ENCODE measurements at places on chromosomes 12 and 14. TPM values are rescaled to one million over a fixed set of nuclear protein-coding genes. Genes with fewer than 3 reads are reported as not detected.
A peak's percentile ranks its signal among the peaks of the same experiment; 100 is the strongest.

KLRG1 gene
- 7.8 TPM for total RNA-seq

DNA sequence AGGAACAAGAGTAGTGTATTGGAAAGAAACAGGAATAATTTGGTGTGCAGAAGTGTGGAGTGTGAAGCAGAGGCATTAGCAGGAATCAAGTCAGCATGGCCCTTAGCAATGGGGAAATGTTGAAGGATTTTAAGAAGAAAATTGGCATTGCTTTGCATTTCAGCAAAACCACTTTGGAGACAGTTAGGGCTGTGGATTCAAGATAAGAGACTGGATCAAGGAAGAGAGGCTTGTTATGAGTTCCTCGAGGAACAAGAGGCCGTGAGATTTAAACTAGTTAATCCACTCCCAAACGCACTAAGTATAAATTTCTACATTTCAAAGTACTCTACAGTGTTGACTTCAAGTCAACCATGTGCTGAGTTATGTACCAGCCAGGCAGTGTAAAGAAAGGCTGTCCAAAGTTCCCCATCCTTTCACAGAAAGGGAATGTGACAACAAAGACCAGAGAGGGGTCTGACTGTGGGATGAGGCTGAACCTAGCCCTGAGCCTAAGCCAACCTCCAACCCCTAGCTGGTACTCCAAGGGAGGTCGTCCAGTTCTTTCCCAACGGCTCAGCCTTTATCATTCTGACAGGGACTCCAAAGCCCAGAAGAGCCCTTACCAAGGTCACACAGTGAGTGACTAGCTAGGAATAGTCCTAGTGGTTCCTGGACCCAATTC lies 91.2 kb upstream of the BMP4 start:
- DNase-seq = no peak

LMNTD1 gene
- 1.1 TPM for total RNA-seq

MYF6 gene
- 0.47 TPM for total RNA-seq

- DNase-seq = no peak
Observed at GRCh38 chr12:62848418-62848817, 86.5 kb downstream of the PPM1H start.

OTOGL gene
- total RNA-seq = 0.62 TPM

DNA sequence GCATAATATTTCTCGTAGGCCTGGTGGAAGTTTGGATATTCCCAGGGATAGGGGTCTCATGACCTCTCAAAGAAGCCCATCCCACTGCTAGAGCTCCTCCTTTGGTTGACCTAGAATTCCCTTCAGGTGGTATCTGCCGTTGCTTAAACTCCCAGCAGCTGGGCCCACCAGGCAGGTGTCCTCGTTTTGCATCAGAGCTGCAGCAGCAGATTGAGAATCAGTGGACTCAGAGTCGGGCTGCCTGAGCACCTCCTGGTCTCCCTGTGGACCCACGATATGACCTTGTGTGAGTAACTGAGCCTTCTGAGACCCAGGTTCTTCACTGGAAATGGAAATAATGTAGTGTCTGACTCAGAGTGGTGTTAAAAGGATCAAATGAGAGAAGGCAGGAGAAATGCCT lies 132.7 kb downstream of the PAPOLA start:
- DNase-seq = no peak

DNA sequence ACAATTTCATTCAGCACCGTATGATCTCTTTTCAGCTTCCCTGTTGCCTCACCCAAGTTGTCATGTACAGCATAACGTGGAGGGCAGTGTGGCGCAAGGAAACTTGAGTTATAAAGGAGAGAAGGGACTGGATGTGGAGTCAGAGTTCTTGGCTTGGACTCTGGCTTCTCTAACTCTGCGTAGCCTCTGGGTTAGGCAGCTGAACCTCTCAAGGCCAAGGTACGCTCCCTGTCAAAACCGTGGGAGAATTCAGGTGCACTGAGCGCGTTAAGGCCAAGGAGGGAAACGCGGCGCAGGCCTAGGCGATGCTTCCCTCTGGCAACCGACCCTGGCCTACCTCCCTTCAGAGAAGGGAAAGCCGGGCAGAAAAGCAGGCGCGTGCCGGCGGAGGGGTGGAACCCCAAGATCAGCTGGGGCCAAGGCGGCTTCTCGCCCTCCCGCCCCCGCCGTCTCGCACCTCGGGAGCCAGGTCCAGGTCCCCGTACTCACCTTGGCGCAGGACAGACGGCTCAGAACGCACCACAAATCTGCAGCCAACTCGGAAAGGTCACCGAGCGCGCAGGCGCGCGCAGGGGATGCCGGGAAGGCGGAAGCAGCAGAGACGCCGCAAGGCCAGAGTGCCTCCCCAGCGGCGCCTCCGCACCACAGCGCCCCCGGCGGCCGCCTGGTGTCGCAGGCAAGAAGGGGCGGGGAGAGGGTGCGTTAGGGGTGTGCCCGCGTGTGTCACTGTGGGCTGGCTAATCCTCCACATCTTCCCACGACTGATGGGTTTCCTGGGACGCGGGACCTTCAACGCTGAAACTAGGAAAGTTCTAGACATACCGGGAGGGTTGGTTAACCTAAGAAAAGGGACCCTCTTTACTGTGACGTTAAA lies 7.0 kb upstream of the TDRD9 start:
- peak; percentile 89 for DNase-seq

GRCh38 chr14:52547027-52547426 lies 5.3 kb downstream of the TXNDC16 start:
- DNase-seq = no peak

ADSS1 gene
- total RNA-seq = 4.8 TPM

- DNase-seq = no peak
Observed at GRCh38 chr12:106248846-106249371, 1.1 kb upstream of the CKAP4 start.

DNA sequence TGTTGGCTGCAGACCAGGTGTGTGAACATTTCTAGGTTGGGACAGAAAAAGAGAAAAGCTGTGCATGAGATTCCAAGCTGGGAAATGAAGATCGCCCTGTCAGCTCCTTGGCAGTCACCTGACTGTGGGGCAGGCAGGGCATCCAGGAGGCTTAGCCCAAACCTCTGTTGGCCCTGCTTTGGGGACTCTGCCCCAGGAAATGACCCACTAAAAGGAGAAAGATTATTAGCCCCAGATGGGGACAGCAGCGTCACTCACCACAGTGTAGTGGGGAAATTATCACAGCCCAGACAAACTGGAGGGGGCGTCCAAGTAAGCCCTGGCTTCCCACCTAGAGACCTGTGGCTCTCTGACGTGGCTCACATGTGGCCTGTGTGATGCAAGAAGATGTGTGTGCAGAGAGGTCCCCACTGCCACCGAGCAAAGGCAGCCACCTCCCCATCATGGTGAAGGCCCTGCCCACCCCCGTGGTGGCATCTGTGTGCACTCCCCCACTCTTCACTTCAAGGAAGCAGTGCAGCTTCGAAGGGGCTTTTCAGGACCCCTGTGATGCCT lies 39.1 kb downstream of the DIO3 start:
- DNase-seq = no peak

DNA sequence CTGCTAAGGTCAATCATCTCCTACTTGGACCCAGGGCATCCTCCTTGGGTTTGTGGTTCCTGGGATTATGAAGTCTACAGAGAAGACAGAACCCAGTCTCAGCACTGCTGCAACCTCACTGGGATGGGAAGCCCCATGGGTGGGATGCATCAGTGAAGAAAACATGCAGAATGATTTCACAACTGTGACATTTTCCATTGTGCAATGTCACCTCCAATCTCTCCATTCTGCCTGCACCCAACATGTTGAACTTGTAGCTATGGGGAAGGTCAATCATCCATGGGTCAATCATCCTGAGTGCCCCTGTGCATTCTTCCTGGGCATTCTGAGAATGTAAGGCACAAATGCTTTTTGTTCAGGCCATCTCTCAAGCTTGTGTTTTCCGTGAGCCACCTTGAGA lies 1004.4 kb upstream of the TMEM132C start:
- no peak for DNase-seq

DNA sequence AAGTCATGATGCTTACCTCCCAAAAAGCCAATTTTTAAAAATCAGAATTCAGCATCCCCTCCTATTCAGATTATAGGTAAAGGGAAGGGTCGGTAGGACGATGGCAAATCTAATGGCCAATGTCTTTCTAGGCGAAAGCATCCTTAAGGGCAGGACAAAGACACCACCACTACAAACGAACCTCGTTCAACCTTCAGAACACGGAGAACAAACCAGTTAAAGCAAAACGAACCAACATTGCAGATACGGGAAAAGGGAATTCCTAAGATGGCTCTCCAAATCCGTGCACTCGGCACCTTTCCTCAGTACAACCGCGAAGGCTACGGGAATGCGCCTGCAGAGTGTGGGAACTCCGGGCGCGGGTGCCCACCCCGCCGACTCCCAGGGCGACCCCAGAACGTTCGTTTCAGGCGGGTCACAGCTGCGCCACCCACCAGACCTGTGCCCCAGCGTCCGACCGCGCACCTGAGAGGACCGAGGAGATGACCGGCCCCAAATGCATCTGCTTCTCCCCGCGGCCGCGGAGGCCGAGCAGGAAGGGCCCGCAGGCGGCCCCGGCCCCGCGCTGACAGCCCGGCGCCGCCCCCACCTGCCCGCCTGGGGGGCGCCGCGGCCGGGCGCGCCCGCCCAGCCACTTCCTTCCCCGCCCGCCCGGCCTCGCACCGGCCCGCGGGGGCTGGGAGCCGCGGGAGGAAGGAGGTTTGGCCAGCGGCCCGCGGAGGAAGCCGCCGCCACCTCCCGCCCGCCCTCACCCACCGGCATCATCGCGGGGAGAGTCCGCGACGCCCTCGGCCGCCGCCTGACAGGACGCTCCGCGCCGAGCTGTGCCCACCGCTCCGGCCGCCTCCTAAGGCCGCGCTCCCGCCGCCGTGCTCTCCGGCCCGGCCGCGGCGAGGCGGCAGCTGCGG lies 578 bp downstream of the PPP1R13B start:
- no peak for DNase-seq

DPPA3 gene
- not detected for total RNA-seq

HPD gene
- not detected for total RNA-seq

CLEC4E gene
- not detected for total RNA-seq

DNA sequence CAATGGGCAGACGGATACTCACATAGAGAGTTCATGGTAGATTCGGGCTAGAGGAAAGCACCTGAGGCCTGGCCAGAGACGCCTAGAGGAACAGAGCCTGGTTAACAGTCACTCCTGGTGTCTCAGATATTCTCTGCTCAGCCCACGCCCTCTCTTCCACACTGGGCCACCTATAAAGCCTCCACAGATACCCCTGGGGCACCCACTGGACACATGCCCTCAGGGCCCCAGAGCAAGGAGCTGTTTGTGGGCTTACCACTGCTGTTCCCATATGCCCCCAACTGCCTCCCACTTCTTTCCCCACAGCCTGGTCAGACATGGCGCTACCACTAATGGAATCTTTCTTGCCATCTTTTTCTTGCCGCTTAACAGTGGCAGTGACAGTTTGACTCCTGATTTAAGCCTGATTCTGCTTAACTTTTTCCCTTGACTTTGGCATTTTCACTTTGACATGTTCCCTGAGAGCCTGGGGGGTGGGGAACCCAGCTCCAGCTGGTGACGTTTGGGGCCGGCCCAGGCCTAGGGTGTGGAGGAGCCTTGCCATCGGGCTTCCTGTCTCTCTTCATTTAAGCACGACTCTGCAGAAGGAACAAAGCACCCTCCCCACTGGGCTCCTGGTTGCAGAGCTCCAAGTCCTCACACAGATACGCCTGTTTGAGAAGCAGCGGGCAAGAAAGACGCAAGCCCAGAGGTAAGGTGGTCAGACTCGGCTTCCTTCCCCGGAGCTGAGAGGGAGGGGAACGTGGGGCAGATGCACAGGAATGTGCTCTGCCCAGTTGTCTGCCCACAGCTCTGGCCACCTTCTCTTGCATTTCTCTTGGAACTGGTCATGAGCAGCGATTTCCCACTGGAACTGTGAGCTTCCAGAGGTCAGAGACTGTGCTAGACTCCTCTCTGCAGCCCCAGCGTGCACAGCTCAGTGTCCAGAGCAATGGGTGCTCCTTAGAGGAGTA lies at the start of gene CD4:
Gene CD4 (plus strand): TSS at position 557 of the 953 bp plus-strand sequence. CDS start 10,611 bp downstream, outside the sequence.
- DNase-seq = no peak

- DNase-seq = no peak
Observed at GRCh38 chr14:28284546-28285300, 481.9 kb upstream of the FOXG1 start.

DNA sequence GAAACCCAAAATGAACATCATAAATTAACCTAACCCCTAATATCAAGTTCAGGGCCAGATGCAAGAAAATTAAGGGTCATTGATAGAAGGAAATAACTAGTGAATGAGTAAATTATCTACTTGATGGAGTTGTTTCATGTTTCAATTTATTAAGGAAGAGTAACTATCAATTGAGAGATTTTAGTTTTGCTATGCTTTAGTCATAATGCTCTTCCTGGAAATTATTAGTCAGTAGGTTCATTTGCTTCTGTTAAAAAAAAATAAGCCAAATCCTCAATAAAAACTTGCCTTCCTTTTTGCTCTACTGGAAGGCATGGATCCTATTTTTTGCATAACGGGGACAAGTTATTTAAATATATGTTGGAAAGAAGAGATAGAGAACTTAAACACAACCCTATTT lies 59.0 kb upstream of the HIF1A start:
- no peak for DNase-seq

KRT82 gene
- not detected for total RNA-seq

DNA sequence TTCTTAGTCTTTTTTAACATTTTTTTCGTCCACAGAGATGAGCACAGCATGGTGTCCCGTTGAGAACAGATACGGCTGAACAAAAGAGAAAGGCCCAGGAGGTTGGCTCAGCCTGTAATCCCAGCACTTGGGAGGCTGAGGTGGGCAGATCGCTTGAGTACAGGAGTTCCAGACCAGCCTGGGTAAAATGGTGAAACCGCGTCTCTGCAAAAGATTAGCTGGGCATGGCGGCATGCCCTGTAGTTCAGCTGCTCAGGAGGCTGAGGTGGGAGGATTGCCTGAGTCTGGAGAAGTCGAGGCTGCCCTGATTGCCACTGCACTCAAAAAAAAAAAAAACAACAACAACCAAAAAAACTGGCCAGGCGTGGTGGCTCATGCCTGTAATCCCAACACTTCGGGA lies 5.9 kb upstream of the EP400 start:
- no peak for DNase-seq

GRCh38 chr12:107086314-107086713 lies 7.0 kb downstream of the CRY1 start:
- no peak for DNase-seq

GRCh38 chr14:101503431-101504095 lies 57.7 kb upstream of the DIO3 start:
- no peak for DNase-seq

CBX5 gene
- 104 TPM for total RNA-seq

DNA sequence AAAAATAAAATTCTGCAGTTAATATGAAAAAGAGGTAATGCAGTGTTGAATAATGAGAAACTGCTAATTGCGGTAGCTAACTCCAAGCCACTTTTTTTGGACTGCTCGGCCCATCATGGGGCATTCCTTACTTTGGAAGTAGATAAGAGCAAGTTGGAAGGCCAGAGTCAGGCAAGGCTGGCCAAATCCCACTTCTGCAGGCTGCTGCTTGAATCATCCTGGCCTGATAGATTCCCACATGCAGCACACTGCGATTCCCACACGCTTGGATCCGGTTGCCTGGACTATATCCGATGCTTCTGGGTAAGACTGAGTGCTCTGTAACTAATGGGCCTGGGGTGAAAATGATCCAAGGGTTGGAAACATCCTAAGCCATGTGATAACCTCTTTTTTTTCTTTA lies 10.6 kb downstream of the EIF2B2 start:
- DNase-seq = no peak

GRCh38 chr12:56084958-56085543 lies 5.1 kb downstream of the ERBB3 start:
- DNase-seq = no peak

FOXA1 gene
- not detected for total RNA-seq
